Prostate gland (tissue), 2 donors: ENCODE measurements at places on chromosomes 1 and 21. TPM values are rescaled to one million over a fixed set of nuclear protein-coding genes. Genes with fewer than 3 reads are reported as not detected.

DNA sequence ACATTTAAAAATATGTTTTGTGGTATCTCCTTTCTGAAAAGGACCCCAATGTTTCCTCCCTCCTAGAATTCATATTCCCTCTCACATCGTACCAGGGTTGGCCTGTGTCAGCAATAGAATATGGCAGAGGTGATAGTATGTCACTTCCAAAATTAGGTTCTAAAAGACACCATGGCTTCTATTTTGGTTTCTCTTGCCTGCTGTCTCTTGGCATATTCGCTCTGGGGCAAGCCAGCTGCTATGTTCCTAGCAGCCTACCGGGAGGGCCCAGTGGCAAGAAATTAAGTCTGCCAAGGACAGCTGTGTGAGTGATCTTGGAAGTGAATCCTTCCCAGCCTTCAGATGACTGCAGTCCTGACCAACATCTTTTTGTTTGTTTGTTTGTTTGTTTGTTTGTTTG is 92.9 kb upstream of the PPM1J start:
- no peak for DNase-seq
- no peaks in the 10 kb centered on the region for H3K27me3 ChIP-seq
- no peak overlapping the region for H3K4me3 ChIP-seq

DNA sequence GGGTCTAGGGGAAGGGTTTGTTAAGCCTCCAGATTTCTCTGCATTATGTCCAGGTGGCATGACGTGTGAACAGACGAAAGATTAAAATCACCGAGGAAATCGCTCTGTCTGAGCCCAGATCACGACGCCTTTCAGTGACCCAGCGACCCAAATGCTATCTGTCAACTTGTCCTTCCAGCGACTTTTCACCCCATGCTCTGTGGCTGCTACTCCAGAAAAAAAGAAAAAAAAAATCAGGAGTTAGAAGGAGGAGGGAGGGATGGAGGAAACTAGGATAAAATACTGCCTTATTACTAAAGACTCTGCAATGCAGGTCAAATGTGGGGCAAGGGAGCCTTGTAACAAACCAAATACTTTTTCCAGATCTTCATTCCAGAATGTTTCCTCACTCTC is 352.0 kb downstream of the NUF2 start:
- no peak for DNase-seq
- H3K27ac ChIP-seq, result no peak overlapping the region
- H3K4me3 ChIP-seq, result no peak overlapping the region
- H3K27me3 ChIP-seq, result no peaks in the 10 kb centered on the region
- H3K36me3 ChIP-seq, result no peaks in the 10 kb centered on the region

GRCh38 chr21:41277196-41277595 is 39.4 kb upstream of the FAM3B start:
- no peaks in the 10 kb centered on the region for H3K36me3 ChIP-seq
- no peaks in the 10 kb centered on the region for H3K27me3 ChIP-seq
- H3K4me1 ChIP-seq, result no peaks in the 10 kb centered on the region
- no peak overlapping the region for H3K4me3 ChIP-seq

The MYOCOS gene
- not detected for total RNA-seq

The CLDN17 gene
- not detected for total RNA-seq

DNA sequence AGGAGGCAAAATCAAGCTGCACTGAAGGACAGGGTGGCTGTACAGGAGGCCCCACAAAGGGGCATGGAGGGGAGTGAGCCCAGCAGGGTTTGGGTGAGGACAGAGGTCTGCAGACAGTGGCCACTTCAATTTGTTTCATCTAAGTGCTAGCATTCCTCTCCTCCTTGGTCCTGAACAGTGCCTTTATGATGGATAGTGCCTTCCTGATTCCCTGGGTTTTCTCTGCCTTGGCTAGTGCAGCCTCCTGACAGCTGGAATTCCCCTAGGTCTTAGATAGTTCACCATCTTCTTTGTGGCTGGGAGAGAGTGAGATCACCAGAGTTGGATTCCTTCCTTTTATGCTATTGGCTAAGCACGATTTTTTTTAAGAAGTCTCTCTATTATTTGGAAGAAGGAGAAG is 3.8 kb upstream of the HPCAL4 start:
- no peak overlapping the region for H3K27ac ChIP-seq
- DNase-seq, result no peak
- H3K4me1 ChIP-seq, result no peaks in the 10 kb centered on the region
- no peaks in the 10 kb centered on the region for H3K27me3 ChIP-seq
- H3K4me3 ChIP-seq, result no peak overlapping the region

GRCh38 chr1:54110996-54111395 is 41.8 kb downstream of the CDCP2 start:
- H3K4me3 ChIP-seq, result no peak overlapping the region
- no peak for DNase-seq
- no peak overlapping the region for H3K27ac ChIP-seq
- no peaks in the 10 kb centered on the region for H3K4me1 ChIP-seq
- H3K36me3 ChIP-seq, result no peaks in the 10 kb centered on the region

DNA sequence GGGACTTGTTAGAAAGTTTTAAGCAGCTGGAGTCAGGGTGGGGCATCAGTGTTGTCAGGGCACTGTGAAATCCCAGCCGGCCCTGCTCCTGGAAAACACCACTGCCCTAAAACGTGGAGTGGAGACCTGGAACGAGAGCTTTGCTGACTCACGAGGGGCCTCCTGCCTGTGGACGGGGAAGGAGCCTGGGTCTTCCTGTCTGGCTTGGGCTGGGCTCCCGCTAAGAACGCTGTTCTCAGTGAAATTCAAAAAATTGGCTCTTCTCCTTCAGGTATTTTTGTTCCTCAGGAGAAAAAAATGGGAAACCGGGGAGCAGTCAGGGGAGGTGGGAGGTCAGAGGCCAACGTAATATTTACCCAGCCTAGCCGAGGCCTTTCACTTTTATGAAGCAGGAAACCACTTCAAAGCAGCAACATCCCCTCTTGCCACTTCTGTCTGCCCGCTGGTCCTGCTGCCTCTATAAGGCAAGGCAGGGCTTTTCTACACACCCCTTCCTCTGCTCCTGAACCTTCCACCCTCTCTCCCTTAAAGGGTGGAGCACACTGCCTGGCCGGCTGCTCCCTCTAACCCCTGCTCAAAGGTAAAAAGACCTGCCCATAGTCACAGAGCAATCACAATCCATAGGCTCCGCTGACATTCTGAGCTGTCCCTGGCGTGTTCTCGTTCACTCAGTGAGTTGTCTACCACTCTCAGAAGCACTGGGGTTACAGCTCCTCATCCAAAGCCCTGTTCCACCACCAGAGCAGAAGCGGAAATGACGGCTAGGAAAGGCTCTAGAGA is 8.0 kb downstream of the PLXNA2 start:
- no peaks in the 10 kb centered on the region for H3K27me3 ChIP-seq
- DNase-seq, result no peak
- peak overlapping the region; percentile 33 for H3K27ac ChIP-seq
- no peaks in the 10 kb centered on the region for H3K36me3 ChIP-seq
- no peaks in the 10 kb centered on the region for H3K4me1 ChIP-seq

The FMO4 gene
- total RNA-seq, result 6.7 TPM

DNA sequence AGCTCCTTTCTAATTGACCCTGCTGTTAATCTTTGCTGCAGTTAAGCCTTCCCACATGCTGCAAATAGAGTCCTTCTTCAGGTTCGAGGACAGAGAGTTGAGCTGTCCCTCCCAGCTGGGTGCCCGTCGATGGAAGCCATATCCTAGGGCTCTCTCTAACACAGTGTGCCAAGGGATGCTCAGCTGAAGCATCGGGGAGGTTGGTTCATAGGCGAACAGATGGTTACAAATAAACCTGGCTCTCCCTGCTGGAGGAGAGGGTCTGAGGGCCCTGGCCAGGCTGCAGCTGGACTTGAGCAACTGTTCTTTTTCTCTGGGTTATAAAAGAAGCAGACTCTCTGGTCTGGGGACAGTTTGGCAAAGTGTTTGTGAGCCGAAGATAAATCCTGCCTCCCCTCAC is 120.3 kb upstream of the C8B start:
- DNase-seq, result no peak
- no peaks in the 10 kb centered on the region for H3K36me3 ChIP-seq
- H3K4me1 ChIP-seq, result no peaks in the 10 kb centered on the region
- no peaks in the 10 kb centered on the region for H3K27me3 ChIP-seq

GRCh38 chr21:29711236-29711635 is 228.6 kb downstream of the GRIK1 start:
- H3K4me3 ChIP-seq, result no peak overlapping the region
- H3K27me3 ChIP-seq, result no peaks in the 10 kb centered on the region
- H3K27ac ChIP-seq, result no peak overlapping the region
- DNase-seq, result no peak
- no peaks in the 10 kb centered on the region for H3K36me3 ChIP-seq
- H3K4me1 ChIP-seq, result no peaks in the 10 kb centered on the region

The CFHR5 gene
- not detected for total RNA-seq

DNA sequence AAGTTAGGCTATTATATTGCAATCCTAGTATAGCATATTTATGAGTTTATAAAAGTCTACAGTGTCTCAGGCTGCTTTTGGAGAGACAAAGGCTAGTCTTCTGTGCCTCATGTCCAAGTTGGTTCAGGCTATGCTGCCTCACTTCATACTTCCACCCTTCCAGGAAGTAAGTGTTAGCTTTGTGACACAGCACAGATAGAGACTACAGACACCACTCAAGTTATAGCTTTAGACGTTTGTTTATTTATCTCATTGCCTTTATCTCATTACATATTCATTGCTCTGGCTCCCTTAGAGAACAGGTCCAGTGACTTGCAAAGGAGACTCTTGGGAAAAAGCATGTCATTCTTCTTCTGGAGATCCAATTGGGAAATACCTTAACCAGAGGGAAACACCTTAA is 22.6 kb upstream of the GBP4 start:
- no peak overlapping the region for H3K4me3 ChIP-seq
- H3K4me1 ChIP-seq, result no peaks in the 10 kb centered on the region
- no peak overlapping the region for H3K27ac ChIP-seq
- H3K36me3 ChIP-seq, result no peaks in the 10 kb centered on the region
- no peaks in the 10 kb centered on the region for H3K27me3 ChIP-seq
- DNase-seq, result no peak

- H3K4me3 ChIP-seq, result no peak overlapping the region
- DNase-seq, result no peak
- H3K4me1 ChIP-seq, result no peaks in the 10 kb centered on the region
- H3K27ac ChIP-seq, result no peak overlapping the region
- no peaks in the 10 kb centered on the region for H3K27me3 ChIP-seq
Observed at GRCh38 chr21:33401630-33401992, 1.6 kb upstream of the IFNGR2 start.

GRCh38 chr1:174398246-174398645 is 49.5 kb upstream of the GPR52 start:
- no peak overlapping the region for H3K27ac ChIP-seq
- no peak overlapping the region for H3K4me3 ChIP-seq
- H3K36me3 ChIP-seq, result no peaks in the 10 kb centered on the region
- DNase-seq, result no peak
- H3K27me3 ChIP-seq, result no peaks in the 10 kb centered on the region
- H3K4me1 ChIP-seq, result no peaks in the 10 kb centered on the region

The DAB1 gene
- 0.64 TPM for total RNA-seq

DNA sequence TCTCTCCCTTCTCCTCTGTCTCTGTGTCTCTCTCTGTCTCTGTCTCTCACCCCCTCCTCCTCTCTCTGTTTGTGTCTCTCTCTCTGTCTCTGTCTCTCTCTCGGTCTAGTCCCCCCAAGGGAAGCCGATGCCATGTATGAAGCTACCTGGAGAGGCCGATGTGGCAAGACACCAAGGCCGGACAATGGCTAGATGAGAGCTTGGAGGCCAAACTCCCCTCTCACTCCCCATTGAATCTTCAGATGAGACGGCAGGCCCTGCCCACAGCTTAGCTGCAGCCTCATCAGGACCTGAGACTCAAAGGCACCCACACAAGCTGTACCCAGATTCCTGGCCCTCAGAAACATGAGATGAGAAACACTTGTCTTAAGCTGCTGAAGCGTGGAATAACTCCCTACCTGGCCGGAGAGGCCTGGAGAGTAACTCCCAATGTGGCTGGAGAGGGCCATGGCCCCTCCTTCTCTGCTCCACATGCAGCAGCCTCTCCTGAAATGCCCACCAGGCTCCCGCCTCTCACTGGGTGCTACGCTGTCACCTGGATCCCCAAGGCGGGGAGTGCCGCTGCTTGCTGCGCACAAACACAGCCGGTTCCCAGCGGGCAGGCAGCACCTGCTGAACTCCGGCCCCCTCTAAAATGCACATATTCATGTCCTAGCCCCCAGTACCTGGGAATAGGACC is 7.8 kb upstream of the ACTRT2 start:
- no peaks in the 10 kb centered on the region for H3K36me3 ChIP-seq
- no peaks in the 10 kb centered on the region for H3K4me1 ChIP-seq
- no peak overlapping the region for H3K27ac ChIP-seq
- H3K4me3 ChIP-seq, result no peak overlapping the region
- peaks cover 26% of the 10 kb centered on the region for H3K27me3 ChIP-seq

The CELA3B gene
- total RNA-seq, result not detected

- no peak for DNase-seq
- no peak overlapping the region for H3K4me3 ChIP-seq
- H3K4me1 ChIP-seq, result no peaks in the 10 kb centered on the region
- H3K36me3 ChIP-seq, result no peaks in the 10 kb centered on the region
- no peaks in the 10 kb centered on the region for H3K27me3 ChIP-seq
Observed at GRCh38 chr1:77316966-77317365, 35.1 kb downstream of the AK5 start.

- DNase-seq, result no peak
- no peak overlapping the region for H3K27ac ChIP-seq
- peaks cover 8% of the 10 kb centered on the region for H3K36me3 ChIP-seq
- H3K4me3 ChIP-seq, result no peak overlapping the region
- peaks cover 1% of the 10 kb centered on the region for H3K4me1 ChIP-seq
Observed at GRCh38 chr1:151159373-151159772, 2.9 kb downstream of the TNFAIP8L2 start.

The LRP8 gene
- total RNA-seq, result 6.7 TPM

The TAL1 gene
- total RNA-seq, result 1.8 TPM

DNA sequence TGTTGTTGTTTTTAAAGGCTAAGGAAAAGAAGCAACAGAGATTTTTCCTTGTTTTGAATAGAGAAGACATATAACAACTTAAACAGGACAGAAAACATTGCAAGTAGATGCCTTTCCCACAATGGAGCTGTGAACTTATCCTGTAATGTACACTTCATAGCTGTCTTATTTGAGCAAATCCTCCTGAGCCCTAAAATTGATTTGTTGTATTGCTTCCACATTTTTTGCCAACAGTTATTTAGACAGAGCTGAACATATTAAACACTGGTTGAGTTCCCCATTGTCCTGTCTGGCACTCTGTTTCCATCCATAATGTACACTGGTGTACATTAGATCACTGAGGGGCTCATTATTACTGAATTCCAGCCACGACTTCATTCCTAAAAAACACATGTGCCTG is 32.2 kb downstream of the CACHD1 start:
- DNase-seq, result no peak
- H3K4me3 ChIP-seq, result no peak overlapping the region
- no peaks in the 10 kb centered on the region for H3K4me1 ChIP-seq
- no peaks in the 10 kb centered on the region for H3K36me3 ChIP-seq
- no peaks in the 10 kb centered on the region for H3K27me3 ChIP-seq

DNA sequence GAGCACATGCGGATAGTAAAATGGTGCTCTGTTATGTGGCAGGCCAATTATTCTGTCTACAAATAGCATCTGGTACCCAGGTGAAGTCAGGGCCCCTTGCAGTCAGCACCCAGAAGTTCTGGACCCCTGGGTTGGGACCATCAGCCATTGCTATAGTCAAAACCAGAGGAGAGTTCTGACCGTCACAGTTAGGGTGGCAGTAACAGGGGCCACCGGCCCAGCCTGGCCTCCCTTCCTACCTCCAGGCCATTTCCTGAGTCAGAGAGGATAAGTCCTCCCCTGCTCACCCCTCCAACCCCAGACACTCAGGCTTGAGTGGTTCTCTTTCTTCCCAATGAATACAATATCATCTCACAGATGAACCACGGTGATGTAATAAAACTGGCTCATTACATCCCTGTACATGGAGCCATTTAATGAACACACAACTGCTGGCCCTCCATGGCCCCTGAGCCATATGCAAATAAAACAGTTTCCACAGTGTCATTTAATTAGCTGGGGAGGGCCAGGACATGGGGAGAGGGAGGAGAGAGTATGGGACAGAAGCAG is 673.6 kb downstream of the MATN1 start:
- no peaks in the 10 kb centered on the region for H3K4me1 ChIP-seq
- H3K36me3 ChIP-seq, result no peaks in the 10 kb centered on the region
- no peak overlapping the region for H3K27ac ChIP-seq
- H3K27me3 ChIP-seq, result peaks cover 15% of the 10 kb centered on the region
- no peak overlapping the region for H3K4me3 ChIP-seq
- no peak for DNase-seq
